Pons (tissue), 1 donor: ENCODE measurements at places on chromosomes 13 and 19.

GRCh38 chr13:79919091-79919490, 421.8 kb downstream of the SPRY2 start:
- no peak for DNase-seq

DNA sequence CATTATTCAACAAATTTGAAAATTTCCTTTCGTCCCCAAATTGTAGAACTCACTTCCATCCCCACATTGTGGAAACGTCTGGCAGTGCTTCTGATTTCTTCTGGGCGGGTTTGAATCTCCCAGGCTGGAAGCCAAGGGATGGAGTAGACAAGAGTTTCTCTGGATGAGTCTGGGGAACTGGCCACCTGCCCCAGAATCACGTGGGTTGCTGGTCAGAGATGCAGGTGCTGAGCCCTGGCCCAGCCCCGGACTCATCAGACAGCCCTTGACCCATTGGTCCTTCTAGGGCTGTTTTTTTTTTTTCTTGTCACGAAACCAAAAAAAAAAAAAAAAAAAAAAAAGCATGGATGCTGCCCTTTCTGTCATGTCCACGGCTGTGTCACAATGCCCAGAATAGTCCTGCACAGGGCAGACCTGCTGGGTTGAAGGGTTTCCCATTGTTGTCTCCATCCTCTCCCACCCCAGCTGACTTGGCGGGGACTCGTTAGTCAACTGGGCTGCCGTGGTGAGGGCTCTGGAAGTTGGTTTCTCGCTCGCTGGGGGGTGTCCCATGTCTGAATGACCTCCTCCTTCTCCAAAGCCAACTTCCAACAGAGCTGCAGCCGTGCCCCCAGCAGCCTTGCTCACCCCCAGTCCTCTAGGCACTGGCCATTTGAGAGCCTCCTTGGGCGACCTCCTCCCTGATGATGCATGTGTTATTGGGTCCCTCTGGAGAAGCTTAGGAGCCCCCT, 12.8 kb downstream of the CHST8 start:
- DNase-seq, result no peak

DNA sequence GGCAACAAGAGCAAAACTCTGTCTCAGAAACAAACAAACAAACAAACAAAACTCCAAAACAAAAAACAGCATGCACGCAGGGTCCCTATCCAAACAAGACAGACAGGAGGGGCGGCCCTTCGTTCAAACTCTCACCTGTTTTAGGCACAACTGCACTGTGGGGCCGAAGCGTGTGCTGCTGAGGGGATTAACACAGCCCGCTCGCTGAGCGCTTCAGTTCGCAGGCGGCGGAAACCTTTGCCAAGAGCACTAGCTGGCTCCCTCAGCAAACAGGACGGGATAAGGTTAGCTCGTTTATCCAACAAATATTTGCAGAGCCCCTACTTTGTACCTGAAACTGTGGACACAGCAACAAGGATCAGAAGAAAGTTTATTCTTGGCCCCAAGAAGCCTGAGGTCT, 1.6 kb upstream of the ADPRHL1 start:
- DNase-seq, result no peak

DNA sequence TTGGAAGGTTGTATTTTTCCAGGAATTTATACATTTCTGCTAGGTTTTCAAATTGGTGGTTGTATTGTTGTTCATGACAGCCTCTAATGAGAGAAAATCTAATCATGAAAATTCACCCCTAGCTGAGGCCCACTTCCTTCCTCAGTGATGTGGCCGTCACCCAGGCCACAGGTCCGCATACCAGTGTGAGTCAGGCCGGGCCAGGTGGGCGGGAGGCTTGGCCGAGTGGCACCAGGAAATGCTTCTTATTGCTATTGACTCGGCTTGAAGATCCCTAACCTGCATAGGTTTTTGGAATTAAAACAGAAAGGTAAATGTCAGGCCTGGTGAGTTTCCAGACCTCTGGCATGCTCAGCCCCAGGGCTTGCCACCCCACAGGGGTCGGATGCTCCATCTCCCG, 88.7 kb downstream of the SCGB2B2 start:
- DNase-seq, result no peak

DNA sequence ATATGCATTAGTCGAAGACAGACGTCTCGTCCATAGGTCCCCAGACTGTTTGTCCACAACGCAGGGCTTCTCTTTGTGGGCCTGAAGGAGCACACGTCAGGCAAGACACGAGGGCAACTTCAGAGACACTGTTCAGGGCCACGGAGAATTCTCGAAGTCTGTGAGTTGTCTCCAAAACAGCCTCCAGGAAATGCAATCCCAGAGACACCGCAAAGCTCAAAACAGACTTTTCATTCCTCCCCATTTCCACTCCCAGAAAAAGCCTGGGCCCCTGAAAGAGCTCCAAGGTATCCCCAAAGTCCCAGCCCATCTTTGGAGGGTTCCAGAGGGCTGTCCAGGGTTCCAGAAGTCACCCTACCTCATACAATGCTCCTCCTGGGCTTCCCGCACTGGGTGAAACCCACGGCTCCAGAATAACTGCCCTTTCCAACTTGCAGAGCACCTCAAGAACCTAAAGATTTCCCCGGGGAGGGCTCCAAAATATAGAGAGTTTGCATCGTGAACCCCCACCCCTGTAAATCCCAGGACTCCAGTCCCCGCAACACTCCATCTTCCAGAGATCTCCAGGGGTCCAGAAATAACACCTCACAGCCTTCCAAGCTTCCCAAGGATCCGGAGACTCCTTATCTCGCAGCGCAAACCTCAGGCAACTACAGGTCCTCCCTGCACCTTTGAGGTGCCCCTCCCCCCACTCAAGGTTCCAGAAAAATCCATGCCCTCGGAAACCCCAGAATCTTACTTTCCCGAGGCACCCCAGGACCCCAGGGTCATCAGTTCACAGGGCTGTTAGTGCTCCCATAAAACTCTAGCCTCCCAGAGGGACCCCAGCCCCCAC, 687 bp upstream of the FTL start:
- DNase-seq, result peak; percentile 61

- no peak for DNase-seq
Measured at GRCh38 chr13:35808846-35809245, 322.3 kb downstream of the DCLK1 start.

DNA sequence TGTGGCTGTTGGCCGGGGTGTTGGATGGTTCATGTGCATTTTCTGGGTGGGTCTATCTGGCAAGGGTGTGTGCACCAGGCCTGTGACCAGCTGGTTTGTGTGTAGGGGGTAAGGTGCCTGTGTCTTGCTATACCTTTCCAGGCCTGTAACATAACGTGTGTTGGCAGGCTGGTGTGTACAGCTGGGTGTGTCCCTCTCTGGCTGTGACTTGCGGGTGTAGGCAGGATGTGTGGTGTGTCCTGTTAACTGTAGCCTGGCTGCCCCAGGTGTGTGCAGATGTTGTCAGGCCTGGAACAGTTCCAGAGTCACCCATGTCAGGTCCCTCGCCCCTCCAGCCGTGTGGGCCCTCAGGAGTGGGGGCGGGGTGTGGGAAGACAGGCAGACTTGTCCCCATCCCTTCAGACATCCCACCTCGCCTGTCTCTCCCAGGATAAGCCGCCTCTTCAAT, 9.8 kb downstream of the KCTD15 start:
- no peak for DNase-seq

DNA sequence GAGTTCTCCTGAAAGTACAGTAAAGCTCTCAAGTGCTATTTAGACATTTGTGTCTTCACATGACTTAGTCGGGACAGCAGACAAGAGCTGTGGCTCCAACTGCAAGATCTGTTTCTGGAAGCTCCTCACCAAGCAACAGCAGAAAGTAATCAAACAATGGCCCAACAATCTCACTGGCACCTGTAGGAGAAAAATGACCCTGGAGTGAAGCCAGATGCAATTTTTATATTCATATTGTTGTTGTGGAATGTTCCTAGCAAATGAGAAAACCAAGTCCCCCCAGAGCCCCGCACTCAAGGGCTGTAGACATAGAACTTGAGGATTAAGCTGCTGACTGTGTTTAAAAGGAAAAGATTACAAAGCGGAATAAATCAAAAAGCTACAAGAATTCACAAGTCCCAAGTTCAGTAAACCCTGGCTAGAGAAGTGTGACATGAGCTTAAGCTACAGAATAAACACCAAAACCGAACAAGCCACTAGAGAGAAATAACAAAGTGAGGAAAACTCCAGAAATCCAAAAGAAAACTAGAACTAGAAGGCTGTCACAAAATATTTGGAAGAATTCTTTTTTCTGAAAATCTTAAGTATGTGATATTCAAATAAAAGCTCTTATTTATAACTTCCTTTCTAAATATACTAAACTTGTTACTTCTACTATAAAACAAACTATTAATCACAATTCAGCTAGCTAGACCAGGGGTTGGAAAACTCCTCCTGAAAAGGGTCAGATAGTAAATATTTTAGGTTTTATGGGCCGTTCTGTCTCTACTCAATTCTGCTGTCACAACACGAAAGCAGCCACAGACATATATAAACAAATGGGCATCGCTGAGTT, 454.5 kb downstream of the SUCLA2 start:
- DNase-seq, result no peak

- DNase-seq, result no peak
Measured at GRCh38 chr13:103898481-103898880, 832.3 kb upstream of the SLC10A2 start.

DNA sequence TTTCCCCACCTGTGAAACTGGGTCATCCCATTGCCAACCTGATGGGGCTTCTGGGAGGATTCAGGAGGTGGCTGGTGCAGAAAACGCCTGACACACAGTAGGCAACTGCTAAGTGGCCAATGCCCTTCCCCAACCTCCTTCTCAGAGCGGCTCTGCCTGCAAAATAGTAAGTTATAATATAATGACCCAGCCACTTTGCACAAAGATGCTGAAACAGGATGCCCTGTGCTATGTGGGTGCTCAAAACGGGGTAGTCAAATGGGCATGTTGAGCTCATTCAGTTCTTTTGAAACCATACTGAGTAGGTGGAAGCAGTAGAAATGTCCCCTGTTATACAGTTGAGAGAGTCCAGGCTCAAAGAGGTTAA, 507 bp downstream of the MARCHF2 start:
- no peak for DNase-seq

GRCh38 chr19:18368504-18369222, 17.3 kb upstream of the GDF15 start:
- DNase-seq, result no peak

DNA sequence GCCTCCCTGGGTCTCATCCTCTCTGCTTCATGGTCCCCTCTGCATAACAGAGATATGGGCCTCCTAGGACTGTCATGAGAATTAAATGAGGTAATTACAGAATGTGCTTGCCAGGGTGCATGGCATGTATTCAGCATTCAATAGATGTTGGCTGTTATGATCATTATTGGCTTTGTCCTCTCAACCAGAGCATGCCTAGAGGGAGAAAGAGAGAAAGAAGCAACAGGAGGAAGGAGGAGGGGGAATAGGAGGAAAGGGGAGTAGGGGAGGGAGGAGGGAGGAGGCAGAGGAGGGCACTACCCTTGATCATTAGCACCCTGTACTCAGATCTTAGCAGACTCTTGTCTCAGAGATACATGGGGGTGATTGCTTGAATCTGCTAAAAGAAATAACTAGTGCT, 41.0 kb upstream of the SIAH3 start:
- no peak for DNase-seq

DNA sequence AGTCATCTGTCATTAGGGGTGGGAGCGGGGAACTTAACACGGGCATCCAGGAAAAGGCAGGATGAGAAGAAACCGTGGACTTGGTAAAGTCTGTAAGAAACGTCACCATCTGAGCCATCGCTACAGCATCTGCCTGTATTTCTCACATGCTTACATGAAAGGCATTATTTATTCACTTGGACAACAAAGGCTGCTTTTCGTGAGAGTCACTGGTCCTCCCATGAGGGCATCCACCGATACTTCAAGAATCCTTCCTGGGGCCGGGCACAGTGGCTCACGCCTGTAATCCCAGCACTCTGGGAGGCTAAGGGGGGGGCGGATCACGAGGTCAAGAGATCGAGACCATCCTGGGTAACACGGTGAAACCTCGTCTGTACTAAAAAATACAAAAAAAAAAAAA, 16.1 kb downstream of the ZNF446 start:
- DNase-seq, result peak; percentile 76

DNA sequence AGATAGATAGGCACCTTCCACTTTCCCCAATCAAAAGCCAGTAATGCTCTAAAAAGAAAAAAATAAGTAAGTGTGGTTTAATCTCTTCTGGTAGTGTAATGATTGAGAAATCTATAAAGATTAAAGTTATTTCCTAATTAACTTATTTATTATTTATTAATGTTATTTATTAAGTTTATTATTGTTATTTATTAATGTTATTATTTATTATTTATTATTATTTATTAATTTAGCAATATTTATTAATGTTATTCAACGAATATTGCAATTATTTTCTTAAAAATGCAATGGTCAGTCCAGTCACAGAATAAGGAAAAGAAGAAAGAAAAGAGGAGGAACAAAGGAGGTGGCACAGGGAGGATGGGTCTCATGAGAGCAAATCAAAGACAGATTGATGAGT, 100.7 kb downstream of the FREM2 start:
- DNase-seq, result no peak

DNA sequence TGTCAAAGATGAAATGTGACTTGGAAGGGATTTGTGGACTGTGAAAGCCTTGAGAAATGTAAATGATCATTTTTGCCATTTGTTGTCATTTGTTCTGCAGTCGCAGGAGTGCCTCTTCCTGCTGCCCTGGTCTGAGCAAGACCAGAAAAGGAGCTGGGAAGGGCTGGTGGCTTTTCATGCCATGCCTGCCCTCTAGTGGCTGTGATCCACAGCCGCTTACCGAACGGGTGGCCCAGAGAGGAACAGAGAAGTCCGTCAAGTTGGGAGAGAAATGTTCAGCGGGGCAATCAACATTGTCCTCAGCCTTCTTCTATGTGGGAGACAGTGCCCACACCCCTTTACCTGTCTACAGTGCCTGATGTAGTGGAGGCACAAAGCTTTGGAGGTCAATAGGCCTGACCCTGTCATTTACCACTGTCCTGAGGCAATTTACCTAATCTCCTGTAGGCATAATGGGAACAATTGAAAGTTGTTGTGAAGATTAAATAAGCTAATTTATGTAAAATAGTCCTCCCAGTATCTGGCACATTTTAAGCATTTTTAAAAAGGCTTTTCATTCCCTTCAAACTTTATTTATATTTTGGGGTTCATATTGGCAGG, 224.5 kb downstream of the B3GLCT start:
- peak; percentile 76 for DNase-seq

DNA sequence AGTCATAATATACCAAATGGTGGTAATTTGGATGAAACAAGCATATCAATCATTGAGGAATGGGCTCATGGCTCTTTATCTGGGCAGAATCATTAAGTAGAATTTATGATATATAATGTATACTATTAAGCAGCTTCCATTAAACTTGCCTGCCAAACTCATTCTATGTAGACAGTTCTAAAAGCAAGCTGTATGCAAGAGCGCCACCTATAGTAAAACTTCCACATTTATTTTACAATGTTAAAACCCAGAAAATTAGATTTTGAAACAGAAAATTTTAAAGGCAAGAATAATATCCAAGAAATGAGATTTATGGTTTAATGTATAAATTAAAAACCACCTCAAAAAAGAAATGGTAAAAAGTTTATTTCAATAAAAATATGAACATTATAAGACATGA, 161.5 kb downstream of the MZT1 start:
- peak; percentile 45 for DNase-seq

DNA sequence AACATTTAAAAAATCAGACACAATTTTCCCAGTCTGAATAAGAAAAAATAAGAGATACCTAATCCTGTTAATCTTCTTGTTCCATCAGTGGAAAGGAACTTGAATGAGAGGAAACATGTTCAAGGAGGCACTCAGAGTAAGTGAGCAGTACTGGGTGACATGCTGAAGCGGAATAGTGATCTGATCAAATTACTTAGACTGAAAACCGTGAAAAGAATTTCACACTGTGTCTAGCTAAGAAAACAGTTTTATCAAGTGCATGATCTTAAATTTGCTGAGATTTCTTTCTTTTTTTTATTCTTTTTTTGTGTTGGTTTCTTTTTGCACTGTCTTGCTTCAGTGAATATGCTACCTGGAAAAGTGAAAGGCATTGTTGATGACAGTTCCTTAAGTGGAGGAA, 249.5 kb upstream of the SLC10A2 start:
- DNase-seq, result no peak
